Gastroesophageal sphincter (tissue), 4 donors: ENCODE measurements at places on chromosomes 3 and 15.

- no peak for ATAC-seq
Measured at GRCh38 chr15:49441816-49442215, 18.8 kb downstream of the FGF7 start.

- no peak for ATAC-seq
Measured at GRCh38 chr15:47496343-47497185, 220.7 kb upstream of the SEMA6D start.

DNA sequence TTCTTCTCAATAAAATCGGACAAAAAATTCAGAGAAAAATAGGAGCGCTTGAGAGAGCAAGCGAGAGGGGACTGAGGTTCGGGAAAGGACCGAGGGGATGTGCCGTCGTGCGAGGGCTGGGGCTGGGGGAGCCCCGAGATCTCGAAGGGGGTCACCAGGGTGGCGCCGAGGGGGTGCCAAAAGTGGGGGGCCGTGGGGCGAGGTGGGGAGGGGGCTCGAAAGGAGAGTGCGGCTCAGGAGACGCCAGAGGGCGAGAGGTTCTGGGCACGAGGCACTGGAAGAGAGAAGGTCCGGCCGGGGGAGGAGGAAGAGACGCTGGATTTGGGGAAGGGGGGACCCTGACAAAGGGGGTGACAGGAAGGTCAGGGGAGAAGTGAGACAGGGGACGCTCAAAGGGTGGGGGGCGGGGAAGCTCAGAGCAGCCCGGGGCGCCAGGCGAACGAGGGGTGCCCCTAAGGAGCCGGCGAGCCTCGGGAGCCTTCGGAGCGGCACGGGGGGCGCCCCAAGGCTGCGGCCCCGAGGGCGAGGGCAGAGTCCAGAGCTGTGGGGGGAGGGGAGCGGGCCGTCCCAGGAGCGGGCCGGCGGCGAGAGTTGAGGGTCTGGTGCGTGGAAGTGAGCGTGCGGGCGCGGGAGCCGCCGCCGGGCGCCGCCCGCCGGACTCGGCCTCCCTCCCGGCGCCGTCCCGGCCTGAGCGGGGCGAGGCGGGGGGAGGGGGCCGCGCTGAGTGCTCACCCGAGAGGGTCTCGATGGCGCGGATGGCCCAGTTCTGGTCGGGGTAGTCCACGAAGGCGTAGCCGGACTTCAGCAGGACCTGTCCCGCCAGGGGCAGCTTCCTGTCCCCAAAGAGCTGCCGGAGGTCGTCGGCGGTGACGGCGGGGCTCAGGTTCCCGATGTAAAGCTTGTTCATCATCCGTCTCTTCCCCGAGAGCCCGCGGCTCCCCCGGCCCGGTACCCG is 514 bp downstream of the IGF2BP2 start:
- peak; percentile 34 for ATAC-seq

DNA sequence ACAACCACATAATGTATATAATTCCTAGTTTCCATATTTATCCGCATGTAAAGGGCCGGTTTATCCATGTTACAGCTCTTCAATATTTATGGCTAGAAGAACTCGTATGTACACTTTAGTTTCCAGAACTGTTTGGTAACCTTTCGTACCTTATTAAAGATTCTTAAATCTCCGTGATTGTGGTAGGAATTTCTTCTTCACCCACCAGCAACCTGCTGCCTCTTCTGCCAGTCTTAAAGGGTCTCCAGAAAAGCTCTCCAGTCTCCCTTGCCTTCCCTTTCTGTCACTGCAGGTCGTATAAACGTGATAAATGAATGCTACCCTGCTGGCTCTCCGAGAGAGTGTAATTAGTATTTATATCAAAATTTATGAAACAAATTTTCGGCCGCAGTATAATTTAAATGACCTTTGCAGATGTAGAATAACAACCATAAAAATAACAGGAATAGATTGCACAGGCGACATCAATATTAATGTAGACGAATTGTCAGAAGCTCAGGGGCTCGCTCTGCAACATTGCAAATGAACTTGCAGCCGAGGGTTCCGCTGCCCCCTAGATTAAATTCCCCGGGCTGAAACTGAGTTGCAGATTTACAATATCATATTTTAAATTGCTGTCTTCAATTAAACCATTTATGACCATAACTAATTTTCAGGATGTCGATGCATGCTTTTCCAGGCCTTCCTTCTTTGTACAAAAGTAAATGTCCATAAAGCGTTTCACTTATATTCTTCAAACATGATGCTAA is 5.4 kb downstream of the ZIC1 start:
- no peak for ATAC-seq

DNA sequence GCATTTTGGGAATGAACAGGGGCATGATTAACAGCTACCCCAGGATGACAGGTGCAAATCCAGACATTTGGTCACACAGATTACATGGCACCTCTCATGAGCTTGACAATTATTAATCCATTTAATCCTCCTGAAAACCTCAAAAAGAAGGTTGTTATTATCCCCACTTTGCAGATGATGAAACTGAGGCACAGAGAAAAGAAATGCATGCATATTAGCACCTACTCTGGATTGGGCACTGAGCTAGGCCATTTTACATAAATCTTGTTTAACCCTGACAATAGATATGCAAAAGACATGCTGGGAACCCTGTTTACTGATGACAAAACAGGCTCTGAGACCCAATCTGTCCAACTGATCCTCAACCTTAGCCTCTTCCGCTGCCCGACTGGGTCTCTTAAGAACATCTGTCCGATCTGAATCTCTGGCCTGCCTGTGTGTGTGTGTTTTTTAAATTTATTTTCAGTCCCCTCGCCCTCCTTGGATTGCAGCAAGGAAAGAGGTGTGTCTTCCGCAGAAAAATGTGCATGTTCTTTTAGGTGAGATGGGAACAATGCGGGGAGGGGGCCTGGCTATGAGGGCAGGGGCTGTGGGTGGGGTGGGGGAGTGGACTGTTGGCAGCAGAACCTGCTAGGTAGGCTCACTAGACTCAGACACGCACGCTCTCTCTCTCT is 162.5 kb downstream of the WNT7A start:
- ATAC-seq, result no peak

GRCh38 chr3:71156062-71156665 is 427.4 kb downstream of the FOXP1 start:
- ATAC-seq, result no peak

DNA sequence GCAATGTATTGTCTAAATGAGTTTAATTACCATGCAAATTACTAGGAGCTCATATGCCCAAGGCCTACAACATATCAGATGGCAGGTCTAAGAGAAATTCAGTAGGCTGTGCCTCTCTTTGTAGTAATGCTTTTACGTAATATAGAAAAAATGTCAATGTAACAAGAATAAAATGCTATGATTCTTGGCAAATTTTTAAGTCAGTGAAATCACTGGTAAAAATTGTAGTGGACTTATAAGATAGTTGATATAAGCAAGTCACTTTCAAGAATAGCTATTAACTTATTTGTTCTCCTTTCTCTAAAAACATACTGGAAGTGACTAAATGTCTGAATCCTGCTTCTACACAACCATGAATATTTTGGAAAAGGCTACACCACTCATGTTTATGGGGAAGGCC is 707.8 kb downstream of the TUSC7 start:
- no peak for ATAC-seq

DNA sequence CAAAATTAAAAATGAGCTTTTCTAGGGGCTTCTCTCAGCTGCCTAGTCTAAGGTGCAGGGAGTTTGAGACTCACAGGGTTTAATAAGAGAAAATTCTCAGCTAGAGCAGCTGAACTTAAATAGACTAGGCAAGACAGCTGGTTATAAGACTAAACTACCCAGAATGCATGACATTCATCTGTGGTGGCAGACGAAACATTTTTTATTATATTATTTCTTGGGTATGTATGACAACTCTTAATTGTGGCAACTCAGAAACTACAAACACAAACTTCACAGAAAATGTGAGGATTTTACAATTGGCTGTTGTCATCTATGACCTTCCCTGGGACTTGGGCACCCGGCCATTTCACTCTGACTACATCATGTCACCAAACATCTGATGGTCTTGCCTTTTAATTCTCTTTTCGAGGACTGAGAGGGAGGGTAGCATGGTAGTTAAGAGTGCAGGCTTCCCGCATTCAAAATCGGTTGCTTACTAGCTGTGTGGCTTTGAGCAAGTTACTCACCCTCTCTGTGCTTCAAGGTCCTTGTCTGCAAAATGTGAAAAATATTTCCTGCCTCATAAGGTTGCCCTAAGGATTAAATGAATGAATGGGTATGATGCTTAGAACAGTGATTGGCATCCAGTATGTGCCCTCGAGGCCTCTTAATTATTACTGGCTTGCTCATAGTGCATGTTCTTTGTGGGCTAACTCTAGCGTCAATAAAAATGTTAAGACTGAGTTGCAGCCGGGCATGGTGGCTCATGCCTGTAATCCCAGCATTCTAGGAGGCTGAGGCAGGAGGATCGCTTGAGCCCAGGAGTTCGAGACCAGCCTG is 984 bp downstream of the CCR5 start:
- ATAC-seq, result no peak

DNA sequence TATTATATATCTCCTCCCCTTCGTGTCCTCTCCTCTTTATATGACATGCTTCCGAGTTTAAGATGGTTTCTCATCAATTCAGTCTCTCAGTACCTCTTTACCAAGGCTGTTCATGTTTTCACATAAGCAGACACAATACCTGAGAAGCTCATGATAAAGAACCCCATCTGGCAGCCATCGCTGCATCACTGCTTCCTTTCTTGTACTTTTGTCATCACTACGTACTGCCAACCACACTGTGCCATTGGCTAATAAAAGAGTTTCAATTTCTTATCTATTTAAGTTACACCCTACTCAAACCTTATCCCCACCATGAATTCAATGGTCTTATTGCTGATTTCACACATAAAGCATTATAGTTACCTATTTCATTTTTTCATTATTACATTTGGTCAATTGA is 484.7 kb upstream of the CNTN4 start:
- ATAC-seq, result no peak

GRCh38 chr15:89917442-89918101 is 4.8 kb upstream of the ARPIN start:
- no peak for ATAC-seq

DNA sequence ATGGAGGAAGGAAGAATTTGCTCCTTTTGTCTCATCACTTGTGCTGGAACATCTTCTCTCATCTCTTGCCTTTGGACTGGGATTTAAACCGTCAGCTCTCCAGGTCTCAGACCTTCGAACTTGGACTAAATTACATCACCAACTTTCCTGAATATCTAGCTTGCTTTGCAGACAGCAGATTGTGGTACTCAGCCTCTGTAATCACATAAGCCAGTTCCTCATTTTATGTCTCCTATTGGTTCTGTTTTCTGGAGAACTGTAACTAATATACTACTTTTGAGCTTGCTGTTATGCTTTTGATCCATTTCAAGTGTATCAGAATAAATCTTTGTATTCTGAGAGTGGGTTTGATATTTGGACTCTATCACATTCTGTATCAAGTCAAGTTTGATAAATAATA is 164.3 kb upstream of the VEPH1 start:
- no peak for ATAC-seq

- no peak for ATAC-seq
Measured at GRCh38 chr3:197022405-197023231, 7.0 kb downstream of the MELTF start.

DNA sequence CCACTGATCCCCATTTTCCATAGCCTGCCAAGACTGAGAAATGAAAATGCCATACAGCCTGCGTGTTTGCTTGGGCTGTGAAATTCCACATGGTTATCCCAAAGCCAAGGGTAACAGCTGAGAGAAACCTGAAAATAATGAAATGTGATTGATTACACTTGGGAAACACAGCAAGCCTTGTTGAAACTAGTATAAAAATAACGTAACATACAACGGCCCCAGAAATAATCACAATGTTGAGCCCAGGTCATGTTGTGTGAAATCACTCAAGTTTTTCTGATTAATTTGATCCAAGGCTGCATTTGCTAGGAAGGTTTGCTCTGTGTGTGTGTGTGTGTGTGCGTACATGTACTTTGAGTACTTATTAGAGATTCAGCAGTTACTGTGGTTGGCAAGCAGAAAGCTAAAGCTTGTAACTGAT is 269.0 kb downstream of the OXSM start:
- peak; percentile 68 for ATAC-seq

- ATAC-seq, result no peak
Measured at GRCh38 chr15:63202861-63203260, 13.5 kb downstream of the RAB8B start.
